Aorta (tissue), 5 donors: ENCODE measurements at places on chromosomes 6 and 20. TPM values are rescaled to one million over a fixed set of nuclear protein-coding genes. Genes with fewer than 3 reads are reported as not detected.

GRCh38 chr6:127204281-127204680 lies 62.4 kb upstream of the RNF146 start:
- no peak for DNase-seq
- H3K36me3 ChIP-seq = no peaks in the 10 kb centered on the region
- no peaks in the 10 kb centered on the region for H3K27me3 ChIP-seq
- H3K27ac ChIP-seq = no peak overlapping the region
- no peaks in the 10 kb centered on the region for H3K4me1 ChIP-seq

DNA sequence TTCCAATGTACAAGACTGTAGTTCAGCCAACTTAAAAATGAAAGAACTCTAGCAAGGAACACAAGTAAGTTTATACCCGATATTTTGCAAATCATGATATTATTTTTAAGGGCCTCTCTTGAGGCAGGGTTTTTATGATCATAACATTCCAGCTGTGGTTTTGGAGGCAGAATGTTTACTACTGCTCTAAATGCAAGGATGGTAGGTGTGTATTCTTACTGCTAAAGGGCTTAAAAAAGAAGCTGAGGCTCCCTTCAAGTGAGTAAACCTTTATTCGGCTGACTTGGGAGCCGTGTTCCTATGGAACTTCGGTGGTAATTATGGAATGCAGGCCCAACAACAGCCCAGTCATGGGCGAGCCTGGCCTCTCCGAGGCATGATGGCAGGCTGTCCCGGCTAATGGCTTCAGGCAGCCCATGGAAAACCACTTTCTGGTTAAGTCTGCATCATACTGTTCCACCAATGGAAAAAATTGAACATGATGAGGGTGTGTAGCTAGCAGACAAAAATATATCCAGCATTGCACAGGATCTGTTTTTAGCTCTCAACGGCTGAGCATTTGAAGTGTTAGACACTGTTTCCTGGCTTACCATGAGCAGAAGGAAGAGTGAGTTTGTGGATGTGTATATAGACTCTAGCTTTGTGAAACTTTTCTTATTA lies 111.5 kb downstream of the TIAM2 start:
- H3K27me3 ChIP-seq = no peaks in the 10 kb centered on the region
- no peak overlapping the region for H3K4me3 ChIP-seq
- H3K36me3 ChIP-seq = no peaks in the 10 kb centered on the region
- no peak for DNase-seq
- H3K27ac ChIP-seq = no peak overlapping the region

DNA sequence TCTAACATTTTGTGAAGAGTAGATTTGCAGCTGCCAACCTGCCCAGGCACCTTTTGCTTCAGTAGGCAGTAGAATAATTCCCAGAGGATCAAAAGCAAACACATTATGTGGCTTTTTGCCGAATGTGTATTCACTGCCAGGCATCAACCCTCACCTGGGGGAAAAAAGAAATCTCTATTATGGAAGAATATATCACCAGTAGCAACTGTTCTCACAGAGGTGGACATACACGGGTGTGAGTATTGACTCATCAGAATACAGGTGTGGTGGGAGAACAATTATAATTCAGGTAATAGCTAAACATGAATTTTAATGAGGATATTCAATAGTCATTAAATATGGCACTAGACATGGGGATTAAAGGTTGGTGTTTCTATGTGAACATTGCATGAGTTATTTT lies 910.7 kb downstream of the TFAP2A start:
- H3K4me3 ChIP-seq = no peak overlapping the region
- H3K27ac ChIP-seq = no peak overlapping the region
- no peaks in the 10 kb centered on the region for H3K27me3 ChIP-seq
- no peak for DNase-seq
- H3K4me1 ChIP-seq = no peaks in the 10 kb centered on the region
- no peaks in the 10 kb centered on the region for H3K36me3 ChIP-seq

GRCh38 chr20:3181270-3181669 lies 7.9 kb upstream of the LZTS3 start:
- no peaks in the 10 kb centered on the region for H3K4me1 ChIP-seq
- DNase-seq = no peak
- H3K27ac ChIP-seq = no peak overlapping the region
- H3K36me3 ChIP-seq = no peaks in the 10 kb centered on the region
- H3K27me3 ChIP-seq = no peaks in the 10 kb centered on the region
- no peak overlapping the region for H3K4me3 ChIP-seq

DNA sequence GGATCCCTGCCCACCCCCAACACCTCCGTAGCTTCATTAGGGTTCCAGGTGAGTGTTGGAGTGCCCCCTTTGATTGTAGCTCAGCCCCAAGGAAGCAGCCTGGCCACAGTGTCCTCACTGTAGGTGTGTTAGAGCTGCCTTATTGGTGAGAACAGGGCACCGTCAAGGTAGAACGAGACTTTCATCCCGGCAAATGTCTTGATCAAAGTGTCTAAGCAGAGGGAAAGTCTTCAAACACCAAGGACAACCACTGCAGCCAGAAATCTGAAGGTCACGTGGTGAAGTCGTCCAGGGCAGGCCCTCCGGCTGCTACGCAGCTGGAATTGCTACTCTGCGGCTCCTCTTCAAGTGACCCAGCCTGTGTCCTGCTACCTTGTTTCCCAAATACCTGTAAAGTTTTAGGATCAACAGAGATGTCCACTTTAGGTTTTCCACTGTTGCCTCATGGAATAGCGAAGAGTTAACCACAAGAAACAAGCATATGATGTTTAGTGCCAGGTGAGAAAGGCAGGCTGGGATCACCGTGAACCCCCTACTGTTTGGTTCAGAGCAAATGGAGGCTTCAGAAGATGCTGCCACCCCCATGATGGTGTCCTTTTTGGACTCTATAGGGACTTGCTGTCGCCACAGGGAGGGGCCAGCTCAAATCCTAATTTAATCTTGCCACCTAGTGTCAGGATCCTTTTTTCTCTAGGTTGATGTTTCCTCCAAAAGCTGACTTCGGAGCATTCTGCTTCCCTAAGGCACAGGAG lies 1.7 kb upstream of the DLL1 start:
- no peak overlapping the region for H3K27ac ChIP-seq
- no peak overlapping the region for H3K4me3 ChIP-seq
- no peaks in the 10 kb centered on the region for H3K36me3 ChIP-seq
- no peaks in the 10 kb centered on the region for H3K4me1 ChIP-seq

DNA sequence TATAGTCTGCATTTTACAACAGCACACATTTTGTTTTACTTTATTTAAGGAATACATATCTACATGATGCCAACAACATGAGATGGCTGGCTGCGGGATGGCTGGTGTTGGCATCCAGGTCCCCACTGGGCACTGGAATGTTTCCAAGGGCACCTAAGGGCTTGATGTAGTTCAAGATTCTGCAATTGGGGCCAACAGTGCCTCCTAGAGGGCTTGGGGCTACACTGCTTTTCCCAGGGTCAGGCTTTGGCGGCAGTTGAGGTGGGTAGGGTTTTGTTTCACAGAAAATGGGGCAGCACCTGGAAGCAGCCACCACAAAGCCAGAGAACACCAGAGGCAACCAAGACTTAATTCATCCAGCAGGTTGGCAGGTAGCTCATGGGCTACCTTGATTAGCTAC lies 202.2 kb upstream of the PRND start:
- H3K4me1 ChIP-seq = no peaks in the 10 kb centered on the region
- no peak for DNase-seq
- H3K36me3 ChIP-seq = no peaks in the 10 kb centered on the region

GRCh38 chr6:7311917-7312615 lies 933 bp downstream of the SSR1 start:
- peak overlapping the region; percentile 39 for H3K27ac ChIP-seq
- peaks cover 1% of the 10 kb centered on the region for H3K4me1 ChIP-seq
- peak overlapping the region; percentile 69 for H3K4me3 ChIP-seq
- DNase-seq = no peak

GRCh38 chr6:144036835-144037195 lies 28.8 kb upstream of the PLAGL1 start:
- no peak overlapping the region for H3K4me3 ChIP-seq
- no peaks in the 10 kb centered on the region for H3K27me3 ChIP-seq
- no peaks in the 10 kb centered on the region for H3K36me3 ChIP-seq
- H3K4me1 ChIP-seq = no peaks in the 10 kb centered on the region

- DNase-seq = no peak
- no peak overlapping the region for H3K4me3 ChIP-seq
- no peak overlapping the region for H3K27ac ChIP-seq
- H3K36me3 ChIP-seq = no peaks in the 10 kb centered on the region
Measured at GRCh38 chr20:63974402-63975200, 4.8 kb downstream of the SAMD10 start.

GRCh38 chr6:150486048-150486447 lies 113.6 kb upstream of the PLEKHG1 start:
- no peak overlapping the region for H3K4me3 ChIP-seq
- no peaks in the 10 kb centered on the region for H3K27me3 ChIP-seq
- no peak for DNase-seq
- no peaks in the 10 kb centered on the region for H3K36me3 ChIP-seq
- no peak overlapping the region for H3K27ac ChIP-seq
- no peaks in the 10 kb centered on the region for H3K4me1 ChIP-seq

- no peaks in the 10 kb centered on the region for H3K36me3 ChIP-seq
- no peak overlapping the region for H3K4me3 ChIP-seq
- no peak overlapping the region for H3K27ac ChIP-seq
Measured at GRCh38 chr6:137641474-137642077, 147.4 kb upstream of the OLIG3 start.

Gene ARMH2
- total RNA-seq = not detected

Gene CD83
- 6.5 TPM for total RNA-seq
